CD4-positive, alpha-beta T cell treated with Interleukin-15 for 4 hours (primary cell): ENCODE measurements at places on chromosomes 6 and 20.

DNA sequence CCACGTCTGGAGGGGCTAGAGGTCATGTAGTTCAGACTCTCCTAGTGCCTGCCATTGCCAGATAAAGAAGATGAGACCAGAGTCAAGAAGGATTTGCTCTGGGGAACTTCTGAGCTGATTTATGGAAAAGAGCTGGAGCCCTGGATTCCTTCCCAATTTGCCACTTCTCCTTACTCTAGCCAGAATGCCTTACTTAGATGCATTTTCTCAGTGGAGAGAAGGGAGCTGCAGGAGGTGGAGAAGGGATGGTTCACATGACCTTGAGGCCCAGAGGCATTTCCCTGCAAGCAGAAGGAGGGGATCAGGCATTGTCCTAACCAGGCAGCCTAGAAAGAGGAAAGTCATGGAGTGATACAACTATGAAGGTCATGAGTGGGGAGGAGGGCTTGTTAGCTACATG, 122.2 kb downstream of the UNC5CL start:
- no peak for DNase-seq

GRCh38 chr6:41061196-41061726, 8.3 kb downstream of the APOBEC2 start:
- DNase-seq: no peak

DNA sequence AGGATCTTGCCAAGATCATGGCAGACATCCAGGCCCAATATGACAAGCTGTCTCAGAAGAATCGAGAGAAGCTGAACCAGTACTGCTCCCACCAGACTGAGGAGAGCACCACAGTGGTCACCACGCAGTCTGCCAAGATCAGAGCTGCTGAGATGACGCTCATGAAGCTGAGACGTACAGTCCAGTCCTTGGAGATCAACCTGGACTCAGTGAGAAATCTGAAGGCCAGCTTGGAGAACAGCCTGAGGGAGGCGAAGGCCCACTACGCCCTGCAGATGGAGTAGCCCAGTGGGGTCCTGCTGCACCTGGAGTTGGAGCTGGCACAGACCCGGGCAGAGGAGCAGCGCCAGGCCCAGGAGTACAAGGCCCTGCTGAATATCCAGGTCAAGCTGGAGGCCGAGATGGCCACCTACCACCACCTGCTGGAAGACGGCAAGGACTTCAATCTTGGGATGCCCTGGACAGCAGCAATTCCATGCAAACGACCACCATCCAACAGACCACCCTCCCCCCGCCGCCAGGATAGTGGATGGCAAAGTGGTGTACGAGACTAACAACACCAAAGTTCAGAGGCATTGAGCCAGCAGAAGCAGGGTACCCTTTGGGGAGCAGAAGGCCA, 44.7 kb upstream of the GRM4 start:
- DNase-seq: no peak

DNA sequence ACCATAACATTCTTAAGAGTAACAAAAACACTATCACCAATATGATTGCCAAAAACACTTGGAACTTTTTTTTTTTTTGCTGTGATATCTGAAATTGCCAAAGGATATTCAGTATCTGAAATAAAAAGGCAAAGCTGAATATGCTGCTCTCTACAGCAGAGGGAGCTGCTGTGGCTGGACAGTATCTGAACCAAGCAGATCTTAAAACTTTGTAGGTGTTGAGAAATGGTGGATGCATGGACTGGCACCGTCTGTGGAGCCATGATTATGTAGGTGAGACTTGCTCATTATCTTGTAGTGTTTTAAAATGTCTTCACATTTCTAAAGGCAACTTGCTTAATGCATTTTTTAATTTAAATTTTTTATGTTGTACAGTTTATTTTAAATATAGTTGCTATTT, 9.2 kb downstream of the PDCD2 start:
- no peak for DNase-seq

- no peak for DNase-seq
Observed at GRCh38 chr6:98590136-98590681, 244.2 kb upstream of the POU3F2 start.

GRCh38 chr20:17627101-17627955, 54.7 kb downstream of the RRBP1 start:
- no peak for DNase-seq
